Brain (organoid and tissue), 16 donors: ENCODE measurements at places on chromosomes 13 and 19.
A peak's percentile ranks its signal among the peaks of the same experiment; 100 is the strongest.

- DNase-seq = no peak
These were observed 720 bp downstream of the ADAT3 start for GRCh38 chr19:1905863-1906375.

GRCh38 chr13:108036411-108036932 lies 178.9 kb downstream of the LIG4 start:
- DNase-seq = no peak

DNA sequence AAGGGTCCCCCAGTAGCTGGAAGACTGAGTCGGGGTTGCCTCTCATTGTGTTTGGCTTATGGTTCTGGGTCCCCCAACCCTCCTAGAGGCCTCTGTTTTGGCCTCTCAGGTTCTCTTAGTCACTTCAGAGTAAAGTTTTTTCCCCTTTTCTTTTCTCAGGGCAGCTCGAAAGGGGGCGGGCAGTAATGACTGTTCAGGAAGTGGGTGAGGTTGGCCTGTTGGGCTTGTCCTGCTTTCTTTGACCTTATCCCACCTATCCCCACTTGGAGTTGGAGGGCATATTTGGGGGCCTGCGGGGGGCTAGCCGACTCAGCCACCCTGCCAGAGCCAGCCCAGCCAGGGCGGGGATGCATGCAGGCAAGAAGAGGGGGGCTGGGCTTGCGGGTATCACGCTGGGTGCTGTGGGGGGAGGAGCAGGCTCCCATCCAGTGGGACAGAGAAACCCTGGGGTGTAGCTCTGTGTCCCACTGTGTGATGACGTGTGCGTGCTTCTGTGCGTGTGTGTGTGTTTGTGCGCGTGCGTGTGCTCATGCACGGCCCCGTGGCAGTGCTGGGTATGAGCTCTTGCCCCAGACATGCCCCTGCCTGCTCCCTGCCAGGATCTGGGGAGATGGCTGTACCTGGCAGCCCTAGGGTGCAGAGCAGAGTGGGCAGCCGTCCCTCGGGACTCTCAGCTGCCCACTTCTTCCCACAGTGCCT lies 1.4 kb downstream of the CIC start:
- no peak for DNase-seq

DNA sequence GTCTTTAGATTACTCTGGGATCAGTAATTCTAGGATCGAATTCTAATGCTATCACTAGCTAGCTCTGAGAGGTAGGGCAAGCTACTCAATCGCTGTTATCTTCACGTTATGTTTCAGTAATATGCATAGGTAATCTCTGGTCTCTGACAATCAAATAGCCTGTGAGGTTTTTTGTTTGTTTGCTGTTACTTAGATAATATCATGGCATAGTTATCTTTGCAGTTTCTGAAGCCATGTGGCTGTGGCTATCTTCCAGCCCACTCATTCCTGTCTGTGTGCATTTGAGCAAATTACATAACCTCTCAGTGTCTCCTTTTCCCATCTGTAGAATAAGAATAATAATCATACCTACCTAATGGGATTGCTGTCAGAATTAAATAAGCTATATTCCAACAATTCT lies 330.2 kb downstream of the PCDH9 start:
- DNase-seq = no peak

DNA sequence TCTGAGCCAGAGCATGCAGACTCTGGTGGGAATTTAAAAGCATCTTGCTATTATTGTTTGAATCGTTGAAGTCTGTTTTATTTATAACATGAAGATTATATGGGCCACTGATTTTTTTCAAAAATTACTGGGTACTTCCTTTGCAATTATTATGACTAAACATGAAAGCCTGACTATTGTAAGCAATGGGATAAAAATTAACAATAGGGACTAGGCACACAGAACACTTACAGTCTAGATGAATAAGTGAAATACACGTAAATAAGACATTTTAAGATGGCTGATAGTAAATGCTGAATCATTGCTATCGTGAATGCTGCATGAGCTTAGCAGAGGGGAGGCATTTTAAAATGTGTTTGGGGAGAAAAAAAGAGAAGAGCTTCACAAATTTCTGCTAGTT lies 81.0 kb upstream of the MAB21L1 start:
- no peak for DNase-seq

- no peak for DNase-seq
These were observed 49.2 kb downstream of the STOML3 start for GRCh38 chr13:38941353-38941945.

DNA sequence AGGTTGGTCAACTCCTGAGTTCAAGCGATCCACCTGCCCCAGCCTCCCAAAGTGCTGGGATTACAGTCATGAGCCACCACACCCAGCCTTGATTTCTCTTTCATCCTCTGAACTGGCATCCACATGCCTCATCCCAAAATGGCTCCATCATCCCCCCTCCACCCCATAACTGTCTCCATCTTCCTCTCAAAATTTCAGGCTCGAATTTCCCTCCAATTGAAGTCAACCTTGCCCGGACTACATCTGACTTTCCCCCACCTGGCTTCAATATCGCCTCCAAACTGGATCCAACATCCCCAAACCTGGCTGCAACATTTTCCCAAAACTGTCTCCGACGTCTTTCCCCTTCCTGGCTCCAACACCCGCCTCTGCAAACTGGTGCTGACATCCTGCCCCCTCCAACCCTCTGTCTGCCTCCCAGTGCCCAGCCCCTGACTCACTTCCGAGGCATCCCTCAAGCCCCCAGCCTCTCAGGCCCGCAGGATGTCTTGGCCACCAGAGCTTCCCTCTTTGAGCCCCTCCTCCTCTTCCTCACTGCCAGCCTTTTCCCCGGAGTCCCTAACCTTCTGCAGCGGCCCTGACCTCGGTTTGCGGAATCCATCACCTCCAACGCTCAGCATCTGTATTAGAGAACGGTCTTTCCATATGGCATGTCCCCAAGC lies 943 bp downstream of the EXOC3L2 start:
- DNase-seq = no peak

GRCh38 chr13:38340624-38341023 lies 9.0 kb upstream of the UFM1 start:
- no peak for DNase-seq

DNA sequence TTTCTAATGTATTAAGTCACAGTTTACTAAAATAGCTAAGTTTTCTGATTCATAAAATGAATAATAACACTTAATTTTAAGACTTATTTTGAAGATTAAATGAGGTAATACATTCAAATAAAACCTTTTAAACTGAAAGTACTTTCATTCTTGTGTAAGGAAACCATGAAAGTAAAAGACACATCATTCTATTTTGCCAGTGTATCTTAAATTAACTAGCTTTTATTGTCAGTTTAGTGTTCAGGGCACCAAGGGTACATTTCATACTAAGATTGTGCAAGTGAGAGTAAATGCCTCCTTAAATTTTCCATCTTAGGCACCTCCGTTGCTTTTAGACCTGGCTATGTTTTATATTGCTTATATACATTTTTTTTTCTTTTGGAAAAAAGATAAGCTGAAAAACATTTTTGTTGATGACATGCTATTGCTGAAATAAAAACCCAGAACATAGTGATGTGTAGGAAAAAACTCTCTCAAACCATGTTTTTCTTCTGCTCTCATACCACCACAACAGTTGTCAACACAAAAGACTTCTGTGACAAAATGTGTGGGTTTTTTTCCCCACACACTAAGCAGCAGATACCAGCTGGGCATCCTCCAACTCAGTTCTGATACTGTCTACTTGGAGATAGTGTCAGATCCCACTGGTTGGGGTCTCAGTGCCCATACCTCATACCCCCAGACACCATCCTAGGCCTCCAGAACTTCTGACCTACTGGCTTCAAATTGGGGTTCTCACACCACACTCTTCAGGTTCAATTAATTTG lies 30.7 kb upstream of the LPAR6 start:
- no peak for DNase-seq

DNA sequence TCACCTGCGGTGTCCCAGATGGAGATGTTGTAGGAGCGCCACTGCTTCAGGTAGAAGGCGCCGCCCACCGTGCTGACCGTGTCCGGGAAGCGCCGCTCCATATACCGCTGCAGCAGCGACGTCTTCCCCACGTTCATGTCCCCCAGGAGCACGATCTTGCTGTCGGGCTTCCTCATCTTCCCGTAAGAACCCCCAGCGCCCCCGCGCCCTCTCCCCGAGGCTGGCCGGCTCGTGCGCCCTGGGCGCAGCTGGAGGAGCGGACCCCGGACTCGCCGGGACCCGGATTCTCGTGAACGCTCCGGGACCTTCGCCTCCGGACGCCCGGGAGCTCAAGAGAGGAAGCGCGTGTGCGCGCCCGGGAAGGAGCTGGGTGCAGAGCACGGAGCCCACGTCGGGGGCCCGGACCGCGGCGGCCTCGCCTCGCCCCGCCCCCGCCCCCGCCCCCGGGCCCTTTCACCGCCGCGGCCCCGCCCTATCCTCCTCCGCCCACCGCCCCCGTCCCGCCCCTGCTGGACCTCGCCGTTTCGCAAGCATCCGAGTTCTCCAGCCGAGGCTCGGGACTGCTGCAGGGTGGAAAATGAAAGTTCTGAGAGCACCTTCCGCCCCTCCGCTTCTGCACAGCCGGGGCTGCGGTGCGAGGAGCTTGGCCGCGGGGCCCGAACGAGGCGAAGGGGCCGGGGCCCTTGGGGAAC lies at the start of gene RAB20:
Gene RAB20, minus strand, starts transcription at position 379 of the 692 bp plus-strand sequence. Its CDS starts 203 bp downstream, at position 176.
- peak; percentile 48 for DNase-seq

- DNase-seq = no peak
These were observed 39.9 kb downstream of the SOX21 start for GRCh38 chr13:94672400-94672799.

DNA sequence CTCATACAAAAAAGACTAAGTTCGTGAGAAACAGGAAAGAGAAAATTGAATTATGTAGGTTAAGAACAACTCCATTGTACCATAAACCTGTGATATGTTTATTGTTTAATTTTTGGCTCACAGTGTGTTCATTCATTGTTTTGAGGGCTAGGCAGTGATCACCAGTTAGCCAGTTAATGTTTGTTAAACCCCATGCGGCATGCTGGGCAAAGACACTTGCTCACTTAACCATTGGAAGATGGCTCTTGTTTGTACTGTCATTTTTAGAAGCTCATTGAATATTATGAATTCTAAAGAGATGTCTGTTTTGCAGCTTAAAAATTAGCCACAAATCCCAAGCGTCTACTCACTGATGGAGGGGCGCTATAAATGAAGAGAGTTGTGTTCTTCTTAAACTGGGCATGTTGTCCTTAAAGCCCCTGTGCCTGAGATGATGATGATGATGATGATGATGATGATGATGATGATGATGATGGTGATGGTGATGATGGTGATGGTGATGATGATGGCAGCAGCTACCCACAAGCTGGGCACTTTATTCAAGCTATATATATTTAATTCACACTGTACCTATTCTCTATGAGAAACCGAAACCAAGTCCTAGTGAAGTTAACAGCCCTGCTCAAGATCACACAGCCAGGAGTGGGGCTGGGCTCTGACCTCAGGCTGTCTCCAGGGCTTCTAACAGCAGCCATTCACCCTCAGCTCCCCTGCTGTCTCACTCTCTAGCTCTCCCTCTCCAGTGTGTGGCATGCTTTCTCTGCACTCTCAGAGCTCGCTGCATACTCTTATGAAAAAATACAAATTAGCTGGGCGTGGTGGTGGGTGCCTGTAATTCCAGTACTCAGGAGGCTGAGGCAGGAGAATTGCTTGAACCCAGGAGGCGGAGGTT lies 169.1 kb downstream of the SHISA2 start:
- DNase-seq = no peak

GRCh38 chr19:14118165-14119051 lies 846 bp upstream of the PRKACA start:
- DNase-seq = peak; percentile 43

DNA sequence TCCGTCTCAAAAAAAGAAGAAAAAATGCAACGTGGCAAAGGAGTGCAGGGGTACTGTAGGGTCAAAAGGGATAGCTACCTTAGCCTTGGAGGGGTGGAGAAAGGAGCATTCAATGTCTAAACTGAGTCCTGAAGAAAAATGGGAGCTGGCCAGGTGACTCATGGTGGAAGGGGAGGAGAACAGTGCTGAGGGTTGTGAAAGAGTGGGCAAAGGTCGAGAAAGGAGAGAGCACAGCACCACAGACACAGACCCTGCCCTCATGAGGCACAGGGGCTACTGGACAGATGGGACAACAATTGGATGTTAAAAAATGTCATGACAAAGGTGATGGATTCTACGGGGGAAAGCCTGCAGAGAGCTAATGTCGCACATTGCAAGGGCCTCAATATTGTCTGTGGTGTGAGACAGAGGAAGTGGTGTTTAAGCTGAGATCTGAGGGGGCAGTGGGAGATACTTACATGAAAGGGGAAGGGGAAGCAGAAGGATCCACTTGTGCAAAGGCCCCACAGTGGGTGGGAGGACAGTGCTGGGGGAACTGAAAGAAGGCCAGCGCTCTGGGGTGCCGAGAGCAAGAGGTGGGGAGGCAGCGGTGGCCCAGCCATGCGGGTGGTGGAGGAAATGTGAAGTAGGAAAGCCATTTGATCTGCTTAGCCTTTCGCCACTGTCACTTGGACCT lies 42.9 kb upstream of the URAD start:
- no peak for DNase-seq

DNA sequence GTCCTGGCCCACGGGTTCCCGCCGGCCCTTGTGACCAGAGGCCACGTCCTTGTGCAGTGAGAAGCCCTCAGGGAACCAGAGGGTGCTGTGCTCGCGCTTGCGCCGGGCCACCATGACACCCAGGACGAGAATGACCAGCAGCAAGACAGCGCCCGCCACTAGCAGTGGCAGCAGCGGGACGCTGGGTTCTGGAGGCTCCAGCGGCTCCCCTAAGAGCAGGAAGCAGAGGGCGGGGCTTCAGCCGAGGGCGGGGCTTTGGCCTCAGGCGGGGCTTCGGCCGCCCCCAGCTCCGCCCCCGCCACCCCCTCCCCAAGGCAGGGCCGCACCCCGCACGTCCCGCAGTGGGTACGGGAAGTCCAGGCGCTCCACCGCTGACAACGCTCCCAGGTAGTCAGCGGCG lies 30.4 kb downstream of the NOTCH3 start:
- DNase-seq = no peak

DNA sequence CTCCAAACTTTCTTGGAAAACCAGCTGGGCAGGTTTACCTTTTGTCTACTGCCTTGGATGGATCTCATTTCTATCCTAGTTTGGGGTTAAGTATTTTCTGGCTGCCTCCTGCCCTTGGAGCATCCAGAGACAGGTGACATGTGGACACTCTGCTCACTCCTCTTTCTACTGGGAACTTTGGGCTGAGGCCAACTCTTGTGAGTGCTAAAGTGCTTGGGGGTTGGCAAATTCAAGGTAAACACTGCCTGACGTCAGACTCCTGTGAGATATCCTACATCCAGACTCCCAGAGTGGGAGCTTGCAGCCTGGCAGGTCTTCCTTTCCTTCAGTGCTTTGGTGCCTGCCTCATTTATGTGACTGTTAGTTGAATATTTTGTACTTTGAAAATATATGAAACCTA lies 388.1 kb downstream of the KCNRG start:
- DNase-seq = no peak

DNA sequence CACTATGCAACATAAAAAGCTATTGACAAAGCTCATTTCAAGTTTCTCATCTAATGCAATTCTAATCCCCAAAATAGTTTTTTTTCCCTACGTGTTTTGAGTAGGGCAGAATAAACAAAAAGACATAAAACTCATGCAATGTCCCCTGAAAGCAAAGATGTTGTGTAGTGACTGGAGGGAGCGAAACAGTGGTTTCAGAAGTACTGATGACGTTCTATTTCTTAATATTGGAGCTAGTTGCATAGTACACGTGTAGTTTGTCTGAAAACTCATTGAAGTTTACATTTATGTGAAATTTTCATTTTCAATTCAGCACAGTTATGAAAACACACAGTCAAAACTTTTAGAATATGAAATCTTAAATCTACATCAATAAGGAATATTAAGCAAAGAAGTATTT lies 31.6 kb downstream of the USP12 start:
- DNase-seq = no peak
